DMS79 (cell line): ENCODE measurements at places on chromosomes 4 and X.

GRCh38 chr4:48297256-48297846 is 27.7 kb upstream of the TEC start:
- no peak for DNase-seq

DNA sequence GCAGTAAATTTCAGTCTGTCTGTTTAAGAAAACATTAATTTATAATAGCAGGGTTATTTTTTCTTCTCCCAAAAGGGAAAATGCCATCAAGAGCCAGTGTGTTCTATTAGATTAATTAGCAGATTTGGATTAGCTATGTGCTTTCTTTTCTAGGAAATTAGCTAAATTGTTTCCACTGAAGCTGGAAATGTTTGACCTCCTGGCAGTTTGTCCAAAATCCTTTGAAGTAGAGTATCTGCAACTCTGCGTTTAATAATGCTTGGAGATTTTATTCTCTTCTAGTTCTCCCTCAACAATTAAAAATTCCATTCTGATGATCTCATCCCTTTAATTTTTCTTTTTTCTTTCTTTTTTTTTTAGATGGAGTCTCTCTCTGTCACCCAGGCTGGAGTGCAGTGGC is 27.1 kb upstream of the HOPX start:
- DNase-seq: no peak

- no peak for DNase-seq
These were observed 24.8 kb upstream of the FAM193A start for GRCh38 chr4:2511645-2512131.

- DNase-seq: no peak
These were observed 440.0 kb downstream of the PCDH7 start for GRCh38 chr4:31160146-31160545.

DNA sequence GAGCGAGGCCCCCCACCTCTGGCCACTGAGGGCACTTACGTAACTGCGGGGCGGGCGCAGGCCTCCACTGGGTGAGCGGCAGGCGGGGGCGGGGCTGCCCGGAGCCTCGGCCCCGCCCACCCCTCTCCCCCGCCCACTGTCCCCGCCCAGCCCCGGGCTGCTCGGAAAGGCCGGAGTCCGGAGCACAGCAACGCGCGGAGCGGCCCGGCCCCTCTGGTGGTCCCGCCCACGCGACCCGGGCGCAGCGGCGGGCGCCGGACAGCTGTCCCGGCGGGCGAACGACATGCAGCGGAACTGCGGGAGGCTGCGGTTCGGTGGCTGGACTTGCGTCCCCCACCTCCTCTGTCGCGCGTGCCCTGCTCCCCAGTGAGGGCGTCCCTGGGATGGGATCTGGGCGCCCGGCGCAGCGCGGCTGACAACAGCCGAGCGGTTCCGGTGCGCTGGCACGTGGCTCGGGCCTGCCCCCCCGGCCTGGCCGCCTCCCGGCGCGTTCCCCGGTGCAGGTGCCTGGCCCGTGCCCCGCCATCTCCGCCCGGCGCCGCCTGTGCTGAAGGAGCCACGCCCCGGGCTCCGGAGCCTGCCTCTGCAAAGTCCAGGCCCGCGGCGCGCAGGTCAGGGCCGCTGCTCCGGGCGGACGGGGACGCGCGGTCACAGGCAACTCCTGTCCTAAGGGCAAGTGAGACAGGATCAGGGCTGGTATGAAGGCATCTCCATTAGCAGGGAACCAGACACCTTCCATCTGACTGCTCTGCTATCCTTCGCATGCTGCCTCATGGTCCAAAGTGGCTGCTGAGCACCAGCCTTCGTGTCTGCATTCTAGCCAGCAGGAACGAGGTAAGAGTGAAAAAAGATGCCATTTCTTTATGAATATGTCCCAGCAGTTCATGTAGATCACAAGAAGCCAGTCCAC is 21.8 kb upstream of the JAKMIP1 start:
- DNase-seq: no peak

DNA sequence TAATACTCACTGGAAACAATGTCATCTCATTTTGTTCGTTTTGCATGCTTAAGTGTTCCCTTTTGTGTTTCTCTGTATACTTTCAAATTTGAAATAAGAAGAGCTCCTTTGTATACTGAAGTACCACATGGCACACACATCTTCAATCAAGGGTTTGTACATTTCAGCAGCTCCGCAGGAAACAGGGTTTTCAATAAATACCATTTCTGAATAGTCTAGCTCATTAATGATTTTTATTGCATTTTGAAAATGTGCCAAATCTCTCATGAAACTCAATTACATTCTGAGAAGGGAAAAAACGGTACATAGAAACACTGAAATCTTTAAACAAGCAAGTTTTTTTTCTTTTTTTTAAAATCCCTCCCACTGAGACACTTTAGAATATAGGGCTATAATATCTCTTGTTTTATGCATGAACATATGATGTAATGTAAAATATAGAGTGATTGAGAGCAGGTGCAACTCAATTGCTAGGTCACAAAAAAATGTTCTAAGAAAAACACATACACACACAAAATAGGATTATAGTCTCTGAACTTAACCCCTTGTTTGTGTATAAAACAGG is 914.2 kb upstream of the PCDH7 start:
- no peak for DNase-seq

DNA sequence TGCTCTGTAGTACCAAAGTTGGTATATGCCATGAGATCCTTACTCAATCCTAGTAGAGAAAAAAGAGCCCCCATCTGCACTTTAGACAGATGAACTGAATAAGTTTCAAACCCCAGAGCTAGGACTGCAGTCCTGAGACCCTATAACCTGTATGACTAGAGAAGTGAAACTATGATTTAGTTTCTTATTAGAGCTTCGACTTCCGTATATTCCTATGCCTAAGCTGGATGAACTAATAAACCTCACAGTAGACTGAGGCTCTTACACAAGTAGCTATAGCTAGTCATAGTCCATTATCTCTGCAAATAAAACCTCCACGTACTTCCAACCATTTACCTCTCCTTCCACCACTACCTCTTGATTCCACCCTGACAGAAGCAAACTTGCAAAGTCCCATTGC is 6.3 kb upstream of the OTUD4 start:
- DNase-seq: no peak

- no peak for DNase-seq
These were observed 37.7 kb downstream of the APOO start for GRCh38 chrX:23870041-23870440.
